ENCODE measurements at places on chromosomes 2 and 18. TPM values are rescaled to one million over a fixed set of nuclear protein-coding genes. Genes with fewer than 3 reads are reported as not detected.

- no peak for DNase-seq
Measured at GRCh38 chr18:76619261-76619620, 124.2 kb upstream of the ZNF516 start.

DNA sequence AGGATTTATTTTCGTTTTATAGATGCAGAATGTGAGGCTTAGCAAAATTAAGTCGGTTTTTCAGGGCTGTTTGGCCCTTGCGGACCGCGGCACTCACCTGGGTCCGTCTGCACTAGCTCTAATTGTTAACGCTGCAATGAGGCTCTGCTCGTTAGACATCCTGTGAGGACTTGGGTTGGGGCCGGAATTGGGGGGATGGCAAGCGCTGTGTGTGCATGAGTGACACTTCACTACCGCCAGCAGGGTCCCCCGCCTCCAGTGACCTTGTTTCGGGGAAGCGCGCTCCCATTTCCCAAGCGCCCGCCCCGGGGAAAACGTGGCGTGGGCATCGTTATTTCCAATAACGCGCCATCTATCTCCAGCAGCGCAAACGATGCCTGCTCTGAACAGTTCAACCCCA is 54.2 kb downstream of the KCNG2 start:
- no peak for DNase-seq

GRCh38 chr2:132542953-132543569 is 126.5 kb downstream of the GPR39 start:
- DNase-seq = no peak

GRCh38 chr2:231000211-231000904 is 4.4 kb downstream of the SPATA3 start:
- DNase-seq = no peak

Gene ZNF513
- 26.5 TPM for total RNA-seq

Data from T-cell (primary cell).